Activated CD4-positive, alpha-beta T cell treated with anti-CD3 and anti-CD28 coated beads for 4 hours (primary cell): ENCODE measurements at places on chromosomes 1 and 21.

DNA sequence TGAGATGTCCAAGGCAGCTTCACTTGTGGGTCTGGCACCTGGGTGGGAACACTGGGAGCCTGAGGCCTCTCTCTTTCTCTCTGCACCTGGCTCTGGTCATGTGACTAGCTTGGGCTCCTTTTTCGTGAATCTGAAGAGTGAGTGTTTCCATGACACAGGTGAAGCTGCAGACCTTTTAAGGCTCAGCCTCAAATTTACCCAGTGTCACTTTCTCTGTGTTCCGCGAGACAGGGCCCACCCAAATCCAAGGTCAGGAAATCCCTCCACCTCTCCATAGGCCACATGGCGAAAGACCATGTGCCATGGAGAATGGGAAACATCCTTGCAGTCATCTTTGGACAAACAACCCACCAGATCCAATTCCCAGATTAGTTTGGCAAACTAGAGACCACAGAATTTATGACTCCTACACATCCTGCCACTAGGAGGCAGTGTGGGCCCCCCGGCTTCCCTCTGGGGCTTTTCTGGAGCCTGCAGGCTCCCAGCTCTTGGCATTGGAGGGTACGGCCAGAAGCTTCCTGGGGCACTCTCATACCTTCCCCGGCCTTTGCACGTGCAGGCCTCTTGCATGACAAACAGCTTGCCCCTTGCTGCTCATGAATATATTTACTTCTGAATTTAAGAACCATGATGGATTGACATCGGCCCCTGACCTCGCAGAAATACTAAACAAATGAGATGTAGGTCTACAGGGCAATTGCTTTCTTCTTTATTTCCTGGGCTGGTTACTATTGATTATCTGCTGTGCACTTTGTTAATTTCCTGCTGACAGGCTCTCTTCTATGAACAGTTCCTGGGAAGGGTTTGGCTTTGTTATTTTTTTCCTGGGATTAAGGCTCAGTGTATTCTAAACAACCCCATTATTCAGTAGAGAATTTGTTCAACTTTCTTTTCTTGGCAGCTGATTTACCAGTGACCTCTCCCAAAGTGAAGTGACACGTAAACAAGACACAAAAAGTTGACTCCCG is 180.7 kb downstream of the KAZN start:
- DNase-seq = no peak

DNA sequence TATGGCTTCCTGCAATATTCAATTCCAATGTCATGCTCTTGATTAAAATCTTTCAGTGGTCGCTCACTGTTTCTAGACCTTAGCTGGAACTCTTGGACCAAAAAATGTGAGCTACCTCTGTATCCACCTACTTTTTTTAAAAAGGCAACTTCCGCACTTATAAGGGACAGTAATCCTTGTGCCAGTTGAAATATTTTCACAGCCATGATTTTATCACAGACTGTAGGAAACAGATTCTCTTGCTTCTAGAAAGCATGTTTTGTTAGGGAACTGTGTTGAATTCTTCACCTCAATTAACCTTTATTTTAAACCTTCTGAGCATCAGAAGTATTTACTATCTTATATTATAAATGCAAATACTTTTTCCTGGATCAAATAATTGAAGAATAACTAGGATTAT is 296.0 kb upstream of the ST6GALNAC5 start:
- DNase-seq = no peak

DNA sequence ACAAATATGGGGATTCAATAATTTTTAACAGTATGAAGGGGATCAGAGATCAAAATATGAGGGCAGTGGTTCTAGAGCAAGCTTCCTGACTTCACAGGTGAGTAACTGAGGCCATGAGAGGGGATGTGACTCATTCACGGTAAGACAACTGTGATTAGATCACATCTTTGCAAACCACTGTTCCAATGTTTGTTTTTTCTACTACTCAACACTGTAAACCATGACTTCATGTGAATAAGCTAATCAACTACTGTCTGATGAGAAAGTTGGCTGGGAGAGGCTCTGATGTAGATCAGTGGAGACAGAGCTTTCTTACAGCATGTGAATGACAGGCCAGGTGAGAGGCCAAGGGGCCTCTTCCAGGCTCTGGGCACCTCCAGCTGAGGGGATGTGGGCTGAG is 84.7 kb downstream of the BRINP2 start:
- DNase-seq = no peak

DNA sequence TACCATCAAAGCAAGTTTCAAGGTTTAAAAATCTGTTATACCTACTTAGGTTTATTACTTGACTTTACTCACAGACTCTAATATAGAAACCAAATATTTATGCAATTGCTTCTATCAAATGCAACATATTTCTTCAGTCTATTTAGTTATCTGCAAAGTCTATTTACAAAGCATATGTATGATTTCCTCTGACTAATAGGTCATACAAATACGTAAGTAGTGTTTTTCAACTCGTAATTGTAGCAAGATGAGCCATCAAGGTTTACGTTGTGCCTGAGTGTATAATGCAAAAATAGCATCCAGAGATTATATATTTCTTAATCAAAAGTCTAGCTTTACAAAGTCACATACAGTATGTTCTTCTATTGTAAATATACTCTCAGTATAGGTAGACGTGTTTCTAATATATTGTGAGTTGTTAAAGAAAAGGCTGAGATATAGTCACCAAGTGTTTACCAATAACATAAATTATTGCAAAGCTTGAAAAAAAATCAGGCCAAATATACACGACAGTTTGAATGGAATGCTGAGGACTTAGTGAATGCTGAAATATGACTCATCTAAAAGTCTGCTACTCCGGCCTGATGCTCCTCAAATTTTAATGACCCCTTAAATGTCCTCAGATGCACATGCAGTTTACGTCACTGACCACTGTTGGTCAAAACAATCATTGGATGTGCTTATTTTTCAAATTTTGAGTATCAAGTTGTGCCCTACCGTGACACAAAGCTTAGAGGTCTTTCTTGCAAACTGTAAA is 48.4 kb downstream of the ADAMTS5 start:
- no peak for DNase-seq

DNA sequence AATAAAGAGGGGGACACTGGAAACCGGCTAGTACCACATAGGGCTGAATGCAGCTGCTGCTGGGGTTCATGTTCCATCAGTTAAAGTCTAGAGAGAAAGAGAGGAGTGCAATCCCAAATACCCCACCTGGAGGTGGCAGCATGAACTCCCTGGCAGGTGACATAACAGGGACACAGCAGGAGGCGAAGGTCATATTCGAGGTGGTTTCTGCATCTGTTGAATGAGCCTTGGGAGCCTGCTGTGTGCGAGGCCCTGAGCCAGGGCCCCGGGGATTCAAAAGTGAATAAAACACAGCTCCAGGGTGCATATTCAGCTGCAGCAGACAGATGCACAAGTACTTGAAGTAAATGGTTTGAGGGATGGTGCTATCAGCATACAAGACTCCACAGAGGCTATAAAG is 456.8 kb downstream of the SETD4 start:
- DNase-seq = no peak

GRCh38 chr1:198258491-198258890 is 101.7 kb downstream of the NEK7 start:
- DNase-seq = no peak

GRCh38 chr21:25402134-25402961 is 204.9 kb downstream of the MRPL39 start:
- no peak for DNase-seq

- no peak for DNase-seq
Observed at GRCh38 chr1:24463776-24464735, 38.6 kb upstream of the RCAN3 start.

DNA sequence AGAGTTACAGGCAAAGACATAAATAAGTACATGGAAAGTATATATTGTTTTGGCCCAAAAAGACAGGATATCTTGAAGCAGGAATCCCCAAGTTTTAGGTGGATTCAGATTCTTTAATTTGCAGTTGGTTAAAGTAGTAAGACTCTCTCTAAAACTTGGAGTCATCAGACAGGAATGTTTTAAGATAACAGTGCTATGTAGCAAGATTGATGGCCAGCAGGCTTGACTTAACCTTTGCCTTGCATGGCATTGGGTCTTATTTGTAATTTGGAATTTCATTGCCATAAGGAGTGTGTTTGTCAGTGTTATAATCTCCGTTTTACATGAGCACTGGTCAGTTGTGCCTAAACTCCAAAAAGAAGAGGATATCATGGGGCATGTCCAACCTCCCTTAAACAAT is 727.6 kb upstream of the CHRM3 start:
- DNase-seq = no peak

- DNase-seq = no peak
Observed at GRCh38 chr1:184329962-184330868, 56.6 kb upstream of the C1orf21 start.

DNA sequence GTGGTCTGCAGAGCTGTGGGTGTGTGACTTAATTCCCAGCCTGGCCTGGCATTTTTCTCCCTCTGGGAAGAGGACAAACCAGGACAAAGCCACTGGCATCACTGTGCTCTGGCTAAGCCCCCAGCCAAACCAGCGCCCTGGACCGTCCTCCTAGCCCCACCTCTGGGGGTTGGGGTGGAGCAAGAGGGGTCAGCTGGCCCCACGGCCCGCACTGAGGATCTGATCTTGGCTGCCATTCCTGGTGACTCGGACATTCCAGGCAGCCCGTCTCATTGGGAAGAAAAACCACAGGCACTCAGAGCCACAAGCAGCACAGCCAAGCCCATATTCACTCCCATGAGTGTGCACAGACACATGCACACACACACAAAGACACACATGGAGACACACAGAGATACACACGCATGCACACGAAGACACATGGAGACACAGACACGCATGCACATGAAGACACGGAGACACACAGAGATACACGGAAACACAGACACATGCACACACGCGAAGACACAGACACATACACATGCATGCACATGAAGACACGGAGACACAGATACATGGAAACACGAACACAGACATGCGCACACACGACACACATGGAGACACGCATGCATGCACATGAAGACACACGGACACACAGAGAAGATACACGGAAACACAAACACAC is 2.3 kb upstream of the MXRA8 start:
- no peak for DNase-seq

DNA sequence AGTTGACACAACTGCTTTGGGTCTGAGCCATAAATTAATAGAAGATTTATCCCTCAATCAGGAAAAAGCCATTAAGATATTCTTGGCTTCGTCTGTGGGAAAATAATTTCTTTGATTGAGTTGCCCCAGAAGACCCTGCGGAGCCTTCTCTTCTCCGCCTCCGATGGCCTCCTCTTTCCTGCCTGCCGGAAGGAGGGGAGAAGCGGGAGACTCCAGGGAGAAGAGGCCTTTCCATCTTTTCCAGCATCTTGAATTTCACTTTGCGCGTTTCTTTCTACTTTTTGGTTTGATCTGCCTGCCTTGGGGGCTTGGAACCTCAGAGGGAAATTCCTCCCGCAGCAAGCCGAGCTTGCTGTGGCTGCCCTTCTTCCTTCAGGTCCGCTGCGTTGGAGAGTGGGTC is 16.8 kb downstream of the HLX start:
- no peak for DNase-seq

- DNase-seq = no peak
Observed at GRCh38 chr1:6014130-6014999, 22.1 kb upstream of the NPHP4 start.

DNA sequence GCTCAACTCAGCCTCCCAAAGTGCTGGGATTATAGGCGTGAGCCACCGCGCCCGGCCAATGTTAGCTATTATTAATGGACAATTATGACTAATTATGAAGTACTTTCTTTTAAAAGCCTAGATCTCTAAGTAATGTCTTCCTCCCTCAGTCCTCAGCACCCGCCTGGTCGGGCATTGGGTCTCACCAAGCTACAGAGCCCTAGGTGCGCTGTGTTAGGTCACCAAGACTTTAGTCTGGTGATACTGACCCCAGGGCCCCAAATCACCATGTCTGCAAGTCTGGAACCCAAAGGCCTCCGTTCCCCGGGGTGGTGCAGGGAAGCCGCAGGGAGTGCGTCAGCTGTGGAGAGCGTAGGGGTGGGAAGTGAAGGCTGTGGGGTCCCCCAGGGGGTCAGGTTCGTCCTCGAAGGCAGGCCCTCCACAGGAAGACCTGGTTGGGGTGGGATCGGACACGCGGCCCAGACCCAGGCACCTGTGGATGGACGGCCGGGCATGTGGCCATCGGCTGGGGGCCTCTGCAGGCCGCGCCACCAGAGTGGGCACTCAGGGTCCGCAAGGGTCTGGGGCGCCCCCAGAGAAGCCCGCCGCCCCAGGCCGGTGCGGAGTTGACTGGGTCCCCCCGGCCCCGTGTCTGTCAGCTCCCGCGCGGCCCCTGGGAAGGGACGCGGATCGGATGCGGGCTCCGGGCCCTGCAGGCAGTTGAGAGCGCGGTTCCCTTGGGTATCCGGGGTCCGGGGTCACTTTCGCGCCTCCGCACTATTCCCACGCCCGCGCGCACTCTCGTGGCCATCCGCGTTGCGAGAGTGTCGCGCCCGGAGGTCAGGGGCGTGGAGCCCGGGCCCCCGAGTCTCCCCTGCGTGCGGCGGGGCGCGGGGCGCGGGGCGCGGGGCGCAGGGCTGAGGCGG is 710 bp upstream of the PDXK start:
- DNase-seq = no peak

DNA sequence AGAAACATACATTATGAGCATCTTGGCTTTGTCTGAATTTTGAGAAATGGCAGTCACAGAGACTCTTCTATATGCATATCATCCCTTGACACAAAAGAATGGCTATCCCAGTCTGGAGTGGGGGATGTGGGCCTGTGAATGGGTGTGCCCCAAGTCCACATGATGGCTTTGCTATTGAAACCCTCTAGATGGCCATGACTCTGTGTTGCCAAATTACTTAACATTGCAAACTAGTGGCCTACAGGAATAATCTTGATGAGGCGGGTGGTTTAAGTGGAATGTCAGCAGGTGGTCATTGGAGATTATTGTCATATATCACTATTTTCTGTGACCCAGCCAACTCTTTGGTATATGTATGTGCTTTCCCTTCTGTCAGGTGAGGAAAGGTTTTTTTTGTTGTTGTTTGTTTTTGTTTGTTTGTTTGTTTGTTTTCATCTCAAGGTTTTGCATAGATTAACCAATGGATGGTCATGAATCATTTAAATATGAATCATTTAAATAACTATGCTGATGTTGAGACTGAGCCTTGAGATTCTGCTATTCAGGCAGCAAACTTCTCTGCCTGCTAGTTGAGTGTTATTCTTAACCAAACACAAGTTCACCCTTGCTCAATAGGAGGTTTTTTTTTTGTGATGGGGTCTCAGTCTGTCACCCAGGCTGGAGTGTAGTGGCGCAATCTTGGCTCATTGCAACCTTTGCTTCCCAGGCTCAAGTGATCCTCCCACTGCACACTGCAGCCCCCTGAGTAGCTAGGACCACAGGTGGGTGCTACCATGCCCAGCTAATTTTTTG is 103.0 kb downstream of the NOS1AP start:
- DNase-seq = no peak

DNA sequence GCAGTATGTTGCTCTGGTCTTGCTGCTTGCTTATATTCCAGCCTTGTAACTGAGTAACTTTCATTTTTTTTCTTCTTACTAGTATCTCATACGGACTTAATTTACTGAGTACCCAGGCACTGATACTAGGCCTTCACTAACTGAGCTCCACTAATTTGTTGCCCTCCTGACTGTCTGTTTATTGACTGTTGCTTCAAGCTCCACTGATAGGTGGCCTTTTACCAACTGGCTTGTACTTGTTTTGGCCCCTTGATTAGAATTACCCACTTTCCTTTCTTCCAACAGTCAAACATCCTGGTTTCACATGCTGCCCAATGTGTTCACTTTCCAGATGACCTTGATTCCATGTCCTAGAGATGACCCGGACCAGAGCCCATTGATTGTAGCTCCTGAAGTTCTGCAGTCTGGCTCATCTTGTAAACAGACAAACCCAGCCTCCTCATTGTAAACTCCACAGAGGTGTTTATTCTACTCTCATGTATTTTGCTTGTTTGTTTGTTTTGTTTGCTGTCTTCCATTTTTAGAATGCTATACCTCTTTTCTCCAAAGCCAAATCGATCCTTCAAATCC is 27.7 kb downstream of the RGS1 start:
- no peak for DNase-seq

- DNase-seq = no peak
Observed at GRCh38 chr1:184634296-184634695, 120.4 kb downstream of the EDEM3 start.
